ENCODE measurements at places on chromosomes 2 and 18.

- DNase-seq, result no peak
Measured at GRCh38 chr2:242015108-242016065, 145.9 kb downstream of the RTP5 start.

DNA sequence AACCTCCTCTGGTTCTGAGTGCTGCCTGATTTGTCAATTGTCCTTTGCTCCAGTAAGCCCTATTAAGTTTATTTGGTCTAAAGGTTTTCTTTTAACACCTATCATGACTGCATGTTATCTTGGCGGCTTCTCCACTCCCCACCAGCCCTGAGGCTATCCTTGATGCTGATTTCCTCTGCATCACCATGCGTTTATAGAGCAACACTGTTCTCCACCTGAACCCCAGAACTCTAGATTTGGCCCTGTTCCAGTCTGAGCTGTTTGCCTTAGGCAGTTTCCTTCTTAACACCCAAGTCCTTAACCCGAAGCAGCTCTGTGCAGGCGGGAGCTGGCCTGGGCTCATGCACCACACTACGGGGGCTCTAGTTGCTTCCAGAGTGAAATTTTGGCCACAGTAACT is 98.2 kb upstream of the NPAS2 start:
- no peak for DNase-seq

DNA sequence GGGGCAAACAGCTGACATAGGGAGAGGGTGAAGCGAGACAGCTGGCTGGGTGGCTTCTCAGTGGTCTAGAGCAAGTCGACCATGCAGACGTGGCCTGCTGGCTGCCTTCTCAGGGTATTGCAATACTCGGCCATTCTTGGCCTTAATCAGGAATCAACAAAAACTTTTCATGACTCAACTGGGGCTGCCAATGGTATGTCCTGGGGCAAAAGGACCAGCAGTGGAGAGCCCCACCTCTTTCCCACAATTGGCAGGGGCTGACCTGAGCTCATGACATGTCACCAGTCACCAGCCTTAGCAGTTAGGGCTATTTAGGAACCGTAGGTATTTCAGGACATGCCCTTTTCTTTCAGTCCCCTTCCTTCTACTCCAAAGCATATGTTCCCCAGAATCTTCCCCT is 19.1 kb downstream of the PLA2R1 start:
- DNase-seq, result no peak

GRCh38 chr2:16245481-16246054 is 305.2 kb downstream of the MYCN start:
- no peak for DNase-seq

DNA sequence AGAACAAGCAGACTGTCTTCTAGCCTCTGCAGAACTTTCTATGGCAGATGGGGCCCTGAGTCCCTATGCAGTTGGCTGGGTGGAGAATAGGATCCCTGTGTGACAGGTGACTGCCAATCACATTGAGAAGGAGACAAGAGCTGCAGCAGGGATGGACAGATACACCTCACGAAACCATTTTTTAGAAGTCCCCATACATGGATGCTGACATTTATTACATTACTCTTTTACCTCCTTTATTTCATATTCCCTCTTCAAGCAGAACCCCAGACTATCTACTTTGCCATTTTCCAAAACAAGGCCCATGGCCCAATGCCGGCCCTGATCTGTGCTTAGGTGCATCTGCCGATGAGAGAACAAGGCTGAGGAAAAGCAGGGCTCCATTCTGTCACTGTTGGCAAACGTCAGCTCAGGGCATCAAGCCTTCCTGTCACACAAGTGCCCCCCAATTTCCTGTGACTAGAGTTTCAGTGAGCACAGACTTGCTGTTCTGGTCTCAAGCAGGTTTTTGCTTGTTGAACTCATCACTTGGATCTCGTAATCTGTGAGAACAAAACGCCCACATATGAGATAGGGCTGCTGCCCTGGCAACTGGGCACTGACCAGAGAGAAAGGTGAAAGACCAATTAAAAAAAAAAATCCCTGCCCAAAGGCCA is 35.8 kb downstream of the LOXHD1 start:
- no peak for DNase-seq

DNA sequence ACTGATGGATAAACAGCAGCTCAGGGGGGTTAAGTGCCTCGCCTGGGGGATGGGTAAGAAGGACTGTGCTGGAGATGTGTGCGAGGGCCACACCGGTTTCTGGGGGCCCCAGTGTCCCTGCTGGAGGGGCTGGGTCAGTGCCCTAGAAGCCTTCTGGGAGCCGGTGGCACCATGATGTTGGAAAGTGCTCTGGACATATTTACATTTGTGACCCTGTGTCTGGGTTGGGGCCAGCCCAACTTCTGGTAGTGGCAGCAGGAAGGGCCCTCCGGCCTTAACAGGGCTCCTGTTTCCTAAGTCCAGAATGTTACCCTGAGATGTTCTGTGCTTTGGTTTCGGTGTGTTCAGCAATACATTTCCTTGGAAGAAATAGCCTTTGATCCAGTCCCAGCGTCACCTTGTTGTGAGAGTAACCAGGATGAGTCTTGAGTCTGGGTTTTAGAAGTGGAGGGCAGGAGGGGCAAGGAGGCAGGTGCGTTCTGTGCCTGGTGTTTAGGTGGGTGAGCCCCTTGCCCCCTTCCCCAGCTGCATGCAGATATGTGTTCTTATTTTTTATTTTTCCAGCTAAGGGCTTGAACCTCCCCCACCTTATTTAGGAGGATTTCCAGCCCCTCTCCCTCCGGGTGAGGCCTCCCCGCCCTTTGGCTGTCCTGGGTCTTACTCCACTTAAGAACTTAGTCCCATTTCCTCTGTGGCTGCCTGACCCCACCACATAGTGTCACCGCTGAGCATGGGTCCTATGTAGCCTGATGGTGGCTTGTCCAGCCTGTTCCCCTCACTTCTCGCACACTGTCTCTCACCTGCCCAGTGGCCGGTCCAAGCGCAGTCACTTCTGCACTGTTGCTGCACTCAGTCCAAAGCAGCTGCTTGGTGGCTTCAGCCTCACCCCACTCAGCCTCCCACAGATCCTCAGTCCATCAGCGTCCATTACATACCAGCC is 132.7 kb upstream of the HS6ST1 start:
- no peak for DNase-seq

- DNase-seq, result no peak
Measured at GRCh38 chr18:32010124-32010721, 8.4 kb upstream of the RNF125 start.

- no peak for DNase-seq
Measured at GRCh38 chr18:70058916-70059315, 111.2 kb upstream of the CD226 start.

DNA sequence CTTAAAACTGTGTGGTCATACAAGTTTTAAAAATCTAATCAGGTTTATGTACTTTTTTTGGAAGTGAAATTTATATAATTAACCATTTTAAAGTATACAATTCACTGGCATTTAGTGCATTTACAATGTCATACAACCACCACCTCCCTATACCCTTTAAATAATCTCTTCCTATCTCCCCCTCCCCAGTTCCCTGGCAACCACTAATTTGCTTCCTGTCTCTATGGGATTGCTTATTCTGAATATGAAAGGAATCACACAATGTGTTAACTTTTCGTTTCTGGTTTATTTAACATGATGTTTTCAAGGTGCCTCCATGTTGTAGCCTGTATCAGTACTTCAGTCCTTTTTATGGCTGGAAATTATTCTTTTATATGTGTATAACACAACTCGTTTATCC is 19.4 kb downstream of the CHMP3 start:
- no peak for DNase-seq

GRCh38 chr2:140128909-140129308 is 1348.7 kb upstream of the NXPH2 start:
- DNase-seq, result no peak

DNA sequence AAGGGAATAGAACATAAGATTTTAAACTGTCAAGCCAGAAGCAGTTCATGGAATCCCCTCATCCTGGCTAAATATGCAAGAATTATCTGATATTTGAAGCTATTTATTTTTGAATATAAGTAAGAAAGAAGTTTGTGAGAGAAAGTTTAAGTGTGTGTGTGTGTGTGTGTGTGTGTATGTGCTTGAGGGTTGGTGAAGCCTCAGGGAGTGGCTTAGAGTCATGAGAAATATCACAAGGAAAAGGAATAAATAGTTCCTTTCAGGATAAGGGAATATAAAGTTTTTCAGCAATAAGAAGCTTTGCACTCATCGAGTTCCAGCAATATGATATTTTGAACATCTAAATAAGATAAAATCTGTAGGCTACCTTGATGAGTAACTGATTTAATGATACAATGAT is 359.6 kb downstream of the MEIS1 start:
- no peak for DNase-seq

GRCh38 chr2:44804406-44805265 is 136.9 kb upstream of the SIX3 start:
- DNase-seq, result no peak

DNA sequence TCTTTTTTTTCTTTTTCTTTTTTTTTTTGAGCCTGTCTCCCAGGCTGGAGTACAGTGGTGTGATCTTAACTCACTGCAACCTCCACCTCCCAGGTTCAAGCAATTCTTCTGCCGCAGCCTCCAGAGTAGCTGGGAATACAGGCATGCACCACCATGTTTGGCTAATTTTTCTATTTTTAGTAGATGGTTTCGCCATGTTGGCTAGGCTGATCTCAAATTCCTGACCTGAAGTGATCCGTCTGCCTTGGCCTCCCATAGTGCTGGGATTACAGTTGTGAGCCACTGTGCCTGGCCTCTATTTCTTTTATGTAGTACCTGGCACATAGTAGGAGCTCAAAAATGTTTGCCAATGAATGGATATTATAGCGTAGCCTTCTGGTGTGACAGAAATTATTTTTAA is 6.8 kb upstream of the CFLAR start:
- DNase-seq, result no peak

DNA sequence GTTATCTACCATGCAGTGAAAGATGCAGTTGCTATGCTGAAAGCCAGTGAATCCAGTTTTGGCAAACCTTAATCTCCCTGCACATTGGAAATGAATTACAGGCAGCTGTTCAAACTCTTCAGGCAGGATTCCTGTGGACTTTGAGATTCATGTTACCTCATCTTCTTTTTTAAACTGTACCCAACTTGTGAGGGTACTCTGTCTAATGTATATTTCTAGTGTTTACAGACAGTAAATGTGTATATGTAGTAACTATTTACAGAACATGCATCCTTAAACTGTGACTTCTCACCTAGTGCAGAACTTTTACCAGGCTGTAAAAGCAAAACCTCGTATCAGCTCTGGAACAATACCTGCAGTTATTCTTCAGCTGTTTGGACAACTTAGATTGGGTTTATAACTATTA is 50.9 kb downstream of the KDM3A start:
- no peak for DNase-seq

DNA sequence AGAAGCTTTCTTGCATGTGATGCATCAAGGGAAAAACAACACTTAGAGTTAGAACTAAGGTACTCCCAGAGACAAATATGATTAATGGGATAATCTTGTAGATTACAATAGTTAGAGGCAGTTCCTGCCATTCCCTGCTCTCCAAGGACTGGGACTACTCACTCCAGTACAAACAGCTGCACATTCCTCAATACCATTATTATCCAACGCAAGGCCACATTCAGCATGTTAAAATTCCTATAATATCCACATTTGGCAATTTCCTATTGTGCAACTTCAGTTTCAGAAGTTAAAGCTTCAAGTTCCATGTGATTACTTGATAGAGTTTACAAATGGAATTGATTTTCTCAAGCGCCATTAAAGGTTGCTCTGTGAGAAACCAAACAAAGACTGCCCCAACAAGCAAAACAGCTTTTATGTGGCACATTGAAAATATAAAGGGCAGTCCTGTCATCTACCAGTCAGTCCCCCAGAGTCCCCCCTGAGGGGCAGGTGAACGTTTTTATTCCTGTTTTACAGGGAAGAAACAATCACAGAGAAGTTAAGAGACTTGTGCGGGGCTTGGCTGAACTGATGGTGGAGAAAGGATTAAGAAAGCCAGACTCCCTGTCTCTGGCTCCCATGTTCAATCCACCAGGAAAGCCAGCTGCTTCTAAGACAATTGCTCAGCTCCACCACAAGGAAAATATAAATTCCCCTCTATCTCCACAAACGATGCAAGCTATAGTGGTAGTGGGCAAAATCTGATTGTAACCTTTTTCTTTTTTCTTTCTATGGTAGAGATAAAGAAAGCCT is 72.6 kb downstream of the TXNL1 start:
- no peak for DNase-seq

DNA sequence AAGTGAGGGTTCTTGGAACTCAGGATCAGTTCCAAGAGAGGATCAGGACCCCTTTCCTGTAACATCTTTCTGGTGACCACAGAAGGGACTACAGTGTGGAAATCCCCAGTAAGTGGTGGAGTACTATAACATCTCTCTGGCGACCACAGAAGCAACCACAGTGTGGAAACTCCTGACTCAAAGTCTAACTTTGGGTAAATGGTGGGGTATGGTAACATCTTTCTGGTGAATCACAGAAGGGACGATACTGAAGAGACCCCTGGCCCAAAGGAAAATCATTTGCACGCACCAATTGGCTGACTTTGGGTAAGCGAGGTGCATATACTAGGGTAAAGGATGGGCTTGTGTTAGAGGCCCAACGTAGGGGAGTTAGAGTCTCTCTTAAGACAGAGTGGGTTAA is 56.3 kb upstream of the GULP1 start:
- DNase-seq, result no peak

- no peak for DNase-seq
Measured at GRCh38 chr18:66136039-66136438, 385.2 kb downstream of the CDH7 start.

GRCh38 chr2:233289648-233290047 is 18.0 kb upstream of the SAG start:
- no peak for DNase-seq

DNA sequence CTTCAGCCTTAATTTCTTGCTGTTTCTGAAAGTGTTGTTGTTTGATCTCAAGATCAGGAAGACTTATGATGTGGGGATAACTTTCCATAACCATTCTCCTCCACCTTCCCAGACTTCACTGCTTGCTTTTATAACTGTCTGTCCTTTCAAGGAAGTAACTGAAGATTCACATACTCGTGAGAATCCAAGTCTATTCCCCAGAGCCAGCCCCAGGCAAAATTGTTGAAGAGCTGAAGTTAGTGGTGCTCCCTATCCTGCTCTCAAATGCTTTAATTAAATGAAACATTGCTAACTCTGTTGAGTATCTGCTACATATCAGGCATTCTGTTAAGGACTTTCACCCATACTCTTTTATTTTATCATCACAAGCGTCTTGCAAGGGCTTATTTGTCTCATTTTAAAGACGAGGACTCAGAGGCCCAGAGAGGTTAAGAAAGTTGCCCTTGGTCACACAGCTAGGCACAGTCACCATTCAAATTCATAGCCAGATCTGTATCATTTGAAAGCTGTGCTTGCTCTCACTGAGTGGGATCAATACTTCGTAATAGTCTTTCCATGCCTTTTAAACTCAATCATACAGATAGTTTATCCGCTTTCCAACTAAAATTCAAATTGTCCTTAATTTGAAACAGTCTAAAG is 189.8 kb upstream of the TCF4 start:
- no peak for DNase-seq

DNA sequence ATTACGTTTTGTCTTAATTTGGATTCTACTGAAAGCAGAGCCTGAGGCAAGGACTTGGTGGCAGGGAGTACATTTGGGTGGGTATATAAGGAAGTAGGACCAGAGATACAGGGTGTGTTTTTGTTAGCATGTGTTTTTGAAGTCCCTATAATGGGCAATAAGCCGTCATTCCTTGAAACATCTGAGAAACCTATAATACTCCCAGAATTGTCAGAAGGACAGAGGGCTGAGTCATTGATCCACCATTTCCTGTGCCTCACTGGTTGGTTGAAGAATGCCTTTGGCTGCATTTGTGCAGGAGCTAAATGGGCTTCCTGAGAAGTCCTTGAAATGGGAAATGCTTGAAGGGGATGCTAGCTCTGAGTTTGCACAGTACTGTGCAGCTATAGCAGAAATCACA is 281.8 kb upstream of the ZEB2 start:
- no peak for DNase-seq

GRCh38 chr2:39152504-39152903 is 31.7 kb upstream of the SOS1 start:
- DNase-seq, result no peak

Data from stimulated activated CD4-positive, alpha-beta T cell treated with anti-CD3 and anti-CD28 coated beads, Interleukin-1b, Interleukin-23, amount 100 ng/mL, for 1 hour (primary cell).